ENCODE measurements at places on chromosomes 2 and 18. TPM values are rescaled to one million over a fixed set of nuclear protein-coding genes. Genes with fewer than 3 reads are reported as not detected.

GRCh38 chr18:2656981-2657512, 1.5 kb downstream of the SMCHD1 start:
- no peak for DNase-seq
- peaks cover 44% of the 10 kb centered on the region for H3K4me1 ChIP-seq
- peak overlapping the region; percentile 97 for H3K27ac ChIP-seq

Gene IL18R1
- total RNA-seq: 19.2 TPM

DNA sequence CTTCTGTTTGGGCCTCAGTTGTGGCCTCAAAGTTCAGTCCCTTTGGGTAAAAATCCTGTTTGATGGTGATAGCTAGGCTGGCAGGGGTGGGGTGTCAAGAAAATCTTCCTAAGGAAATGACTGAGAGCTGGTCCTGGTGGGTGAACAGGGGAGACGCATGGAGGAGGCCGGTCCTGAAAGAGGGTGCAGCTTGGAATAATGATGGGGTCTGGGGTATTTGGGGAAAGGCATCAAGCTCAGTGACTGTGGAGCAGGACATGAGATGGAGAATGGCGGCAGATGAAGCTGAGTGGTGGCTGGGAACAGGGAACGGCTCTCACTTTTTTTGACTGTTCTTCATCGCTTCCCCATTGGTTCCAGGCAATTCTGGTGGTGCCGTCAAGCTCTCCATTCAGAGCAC, 140.7 kb upstream of the PKDCC start:
- no peak overlapping the region for H3K27ac ChIP-seq
- H3K36me3 ChIP-seq: no peaks in the 10 kb centered on the region
- H3K27me3 ChIP-seq: peaks cover 46% of the 10 kb centered on the region
- no peaks in the 10 kb centered on the region for H3K4me1 ChIP-seq
- no peak for DNase-seq
- H3K4me3 ChIP-seq: no peak overlapping the region

GRCh38 chr2:196988639-196989038, 62.1 kb upstream of the PGAP1 start:
- H3K27ac ChIP-seq: peak overlapping the region; percentile 38
- peaks cover 48% of the 10 kb centered on the region for H3K4me1 ChIP-seq
- no peaks in the 10 kb centered on the region for H3K27me3 ChIP-seq
- no peak overlapping the region for H3K4me3 ChIP-seq
- H3K36me3 ChIP-seq: peaks cover 83% of the 10 kb centered on the region

- no peak overlapping the region for H3K27ac ChIP-seq
- no peak for DNase-seq
- H3K27me3 ChIP-seq: peaks cover 74% of the 10 kb centered on the region
Observed at GRCh38 chr2:66440708-66441497, 6.0 kb downstream of the MEIS1 start.

GRCh38 chr18:24063121-24063731, 48.7 kb downstream of the TTC39C start:
- DNase-seq: no peak
- no peak overlapping the region for H3K4me3 ChIP-seq
- peaks cover 42% of the 10 kb centered on the region for H3K36me3 ChIP-seq
- H3K27me3 ChIP-seq: no peaks in the 10 kb centered on the region

GRCh38 chr2:73172963-73173362, 29.4 kb upstream of the NOTO start:
- no peak overlapping the region for H3K27ac ChIP-seq
- H3K4me1 ChIP-seq: peaks cover 15% of the 10 kb centered on the region
- H3K27me3 ChIP-seq: peaks cover 43% of the 10 kb centered on the region
- no peaks in the 10 kb centered on the region for H3K36me3 ChIP-seq
- no peak for DNase-seq
- H3K4me3 ChIP-seq: no peak overlapping the region

DNA sequence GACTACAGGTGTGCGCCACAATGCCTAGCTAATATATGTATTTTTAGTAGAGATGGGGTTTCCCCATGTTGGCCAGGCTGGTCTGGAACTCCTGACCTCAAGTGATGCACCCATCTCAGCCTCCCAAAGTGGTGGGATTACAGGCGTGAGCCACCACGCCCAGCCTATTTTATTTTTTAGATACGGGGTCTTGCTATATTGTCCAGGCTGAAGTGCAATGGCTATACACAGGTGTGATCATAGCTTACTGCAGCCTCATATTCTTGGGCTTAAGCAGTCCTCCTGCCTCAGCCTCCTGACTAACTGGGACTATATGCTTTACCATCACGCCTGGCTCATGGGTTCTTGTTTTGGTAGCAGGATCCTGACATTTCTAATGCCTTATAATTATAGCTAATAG, 42.4 kb downstream of the BIRC6 start:
- DNase-seq: no peak
- H3K4me3 ChIP-seq: no peak overlapping the region
- no peaks in the 10 kb centered on the region for H3K4me1 ChIP-seq
- H3K27ac ChIP-seq: no peak overlapping the region
- H3K36me3 ChIP-seq: peaks cover 34% of the 10 kb centered on the region

DNA sequence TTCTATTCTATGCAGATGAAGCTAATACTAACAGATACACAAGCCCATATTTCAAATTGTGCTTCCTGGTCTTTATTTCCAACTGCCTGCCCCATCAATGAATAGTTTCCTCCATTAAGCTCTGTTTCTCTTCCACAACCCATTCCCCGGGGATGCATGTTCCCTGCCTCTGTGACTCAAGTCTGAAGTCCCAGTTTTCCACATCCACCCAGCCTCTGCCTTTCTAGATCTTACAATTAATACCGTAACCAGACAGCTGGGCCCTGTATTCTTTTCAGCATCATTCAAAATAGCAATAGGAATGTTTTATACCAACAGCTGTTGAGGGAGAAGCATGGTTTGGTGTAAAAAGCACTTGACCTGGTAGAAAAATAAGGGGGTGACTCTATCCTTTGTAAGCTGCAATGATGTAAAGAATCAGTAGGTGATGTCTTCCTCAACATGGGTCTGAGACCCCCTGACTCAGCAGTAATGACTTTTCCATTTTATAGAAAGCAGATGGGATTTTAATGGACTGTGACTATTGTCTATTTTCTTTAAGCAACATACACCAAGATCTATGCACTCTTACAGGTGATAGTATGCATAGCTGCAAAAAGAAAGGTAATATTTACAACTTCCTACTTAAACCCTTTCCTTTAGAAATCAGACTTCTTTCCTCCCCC, 46.1 kb upstream of the DAPL1 start:
- no peak overlapping the region for H3K27ac ChIP-seq
- H3K27me3 ChIP-seq: peaks cover 22% of the 10 kb centered on the region
- H3K36me3 ChIP-seq: no peaks in the 10 kb centered on the region
- no peak for DNase-seq

DNA sequence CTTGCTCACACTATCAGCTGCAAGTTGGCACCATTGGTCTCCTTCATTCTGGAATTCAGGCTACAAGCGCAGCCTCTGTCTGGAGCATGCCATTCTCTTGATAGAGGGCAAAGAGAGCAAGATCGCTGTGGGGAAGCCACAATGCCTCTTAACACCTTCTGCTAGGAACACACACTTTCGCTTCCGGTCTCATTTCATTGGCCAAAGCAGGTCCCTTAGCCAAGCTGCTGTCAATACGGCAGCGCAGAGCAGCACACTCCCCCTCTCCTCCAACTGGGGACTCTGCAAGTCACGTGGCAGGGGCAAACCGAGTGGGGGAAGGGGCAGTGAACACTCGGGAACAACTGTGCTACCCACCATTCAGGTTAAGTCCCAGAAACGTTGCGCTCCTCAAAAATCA, 98.1 kb downstream of the MMADHC start:
- DNase-seq: no peak
- H3K27ac ChIP-seq: no peak overlapping the region
- peaks cover 18% of the 10 kb centered on the region for H3K27me3 ChIP-seq
- no peaks in the 10 kb centered on the region for H3K4me1 ChIP-seq
- H3K4me3 ChIP-seq: no peak overlapping the region

Gene CD8B2
- total RNA-seq: not detected

GRCh38 chr2:287471-287885, 413 bp downstream of the ALKAL2 start:
- peaks cover under 1% of the 10 kb centered on the region for H3K36me3 ChIP-seq
- no peak overlapping the region for H3K4me3 ChIP-seq
- no peak for DNase-seq
- H3K27ac ChIP-seq: no peak overlapping the region

Gene CACNB4
- 0.12 TPM for total RNA-seq

DNA sequence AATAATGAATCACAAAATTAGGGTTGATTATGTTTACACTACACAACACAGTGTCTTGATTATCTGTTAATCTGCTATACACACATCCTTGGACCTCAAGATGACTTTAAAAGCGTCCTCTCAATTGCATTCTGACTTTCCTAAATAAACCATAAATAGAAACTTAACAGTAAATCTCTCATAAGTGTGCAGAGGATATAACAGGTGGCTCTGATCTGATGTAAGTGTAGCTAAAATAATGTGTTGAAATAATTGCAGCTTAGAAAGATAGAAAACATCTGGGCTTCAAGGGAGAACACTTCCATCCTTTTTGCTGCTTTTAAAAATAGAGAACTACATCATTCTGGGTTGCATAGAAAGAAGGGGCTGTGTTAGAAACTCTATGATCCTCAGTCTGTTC, 78.4 kb upstream of the EFEMP1 start:
- H3K27ac ChIP-seq: no peak overlapping the region
- H3K4me1 ChIP-seq: no peaks in the 10 kb centered on the region
- no peak for DNase-seq

DNA sequence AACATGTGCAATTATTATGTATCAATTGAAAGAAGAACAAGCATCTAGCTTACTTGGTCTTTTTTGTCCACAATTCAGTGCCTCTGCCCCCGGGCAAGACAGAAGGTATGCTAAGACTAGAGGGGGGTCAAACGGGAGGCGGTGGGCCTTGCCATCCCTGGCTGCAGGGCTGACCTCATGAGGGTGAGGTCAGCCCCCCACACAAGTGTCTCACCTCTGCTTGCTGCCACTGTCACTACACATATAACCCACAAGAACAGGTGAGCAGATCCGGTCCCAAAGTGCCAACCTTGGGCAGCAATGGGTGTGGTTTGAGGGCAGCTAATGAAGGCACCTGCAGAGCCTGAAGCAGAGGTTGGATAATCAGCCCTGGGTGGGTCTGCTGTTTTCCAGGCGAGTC, 71.5 kb downstream of the EDAR start:
- H3K27me3 ChIP-seq: no peaks in the 10 kb centered on the region
- no peak overlapping the region for H3K4me3 ChIP-seq
- DNase-seq: peak; percentile 4

DNA sequence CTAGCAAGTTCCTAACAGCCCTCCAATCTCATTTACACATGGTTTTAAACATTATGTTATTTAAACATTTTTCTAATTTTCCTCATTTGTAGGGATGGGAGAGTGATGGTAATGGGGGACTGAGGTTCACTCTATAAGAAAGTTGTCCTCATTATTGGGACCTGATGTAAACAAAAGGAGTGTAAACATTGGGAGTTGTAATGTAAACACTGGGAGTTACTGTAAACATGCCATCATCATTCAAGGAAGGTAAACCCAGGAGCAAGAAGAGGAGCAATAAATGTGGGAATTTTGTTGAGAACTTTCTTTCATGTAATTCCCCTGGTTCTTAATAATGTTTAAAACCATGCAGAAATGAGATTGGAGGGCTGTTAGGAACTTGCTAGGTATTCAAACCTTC, 17.8 kb downstream of the RFTN2 start:
- H3K27me3 ChIP-seq: peaks cover 3% of the 10 kb centered on the region
- no peak for DNase-seq
- H3K27ac ChIP-seq: no peak overlapping the region
- no peaks in the 10 kb centered on the region for H3K36me3 ChIP-seq
- H3K4me3 ChIP-seq: no peak overlapping the region
- H3K4me1 ChIP-seq: no peaks in the 10 kb centered on the region

Gene ALPP
- not detected for total RNA-seq

GRCh38 chr2:112003576-112004252, 51.4 kb upstream of the TMEM87B start:
- no peak for DNase-seq
- no peak overlapping the region for H3K4me3 ChIP-seq

Gene MRPL33
- total RNA-seq: 49.7 TPM

Gene SATB2
- 0.07 TPM for total RNA-seq

DNA sequence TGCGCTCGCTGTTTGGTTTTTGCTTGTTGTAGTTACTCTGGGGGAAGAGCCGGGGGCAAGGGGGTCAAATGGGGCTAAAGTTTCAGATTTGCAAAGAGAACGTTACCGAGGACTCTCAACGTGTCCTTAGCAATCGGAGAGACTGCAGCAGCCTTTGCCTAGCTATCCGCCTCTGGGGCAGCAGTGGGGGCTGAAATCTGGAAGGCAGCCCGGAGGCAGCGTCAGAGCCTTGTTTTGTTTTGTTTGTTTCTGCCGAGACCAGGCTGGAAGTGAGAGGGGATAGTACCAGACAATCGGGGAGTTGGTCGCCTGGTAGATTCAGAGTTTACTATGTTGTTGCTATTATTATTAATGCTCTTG, 1.2 kb downstream of the CDH20 start:
- DNase-seq: no peak
- H3K27ac ChIP-seq: no peak overlapping the region
- no peaks in the 10 kb centered on the region for H3K4me1 ChIP-seq
- peaks cover 32% of the 10 kb centered on the region for H3K27me3 ChIP-seq

Gene MC5R
- total RNA-seq: not detected
